ENCODE measurements at places on chromosomes 6 and 20. TPM values are rescaled to one million over a fixed set of nuclear protein-coding genes. Genes with fewer than 3 reads are reported as not detected.

- DNase-seq, result peak; percentile 29
These were observed at the start of gene HLA-B for GRCh38 chr6:31356946-31357466. HLA-B (minus strand) TSS chr6:31357179; CDS start chr6:31357158, 21 bp downstream.

GRCh38 chr6:108640104-108640503, 79.4 kb downstream of the FOXO3 start:
- no peak for DNase-seq

- DNase-seq, result no peak
These were observed 8.8 kb upstream of the MYT1 start for GRCh38 chr20:64155258-64156135.

GRCh38 chr20:11686820-11687543, 230.7 kb upstream of the BTBD3 start:
- DNase-seq, result no peak

- no peak for DNase-seq
These were observed 114.5 kb upstream of the SCGN start for GRCh38 chr6:25537349-25538018.

Gene MYCT1
- total RNA-seq, result 25.1 TPM

- no peak for DNase-seq
These were observed 27.1 kb downstream of the PRND start for GRCh38 chr20:4748847-4749246.

DNA sequence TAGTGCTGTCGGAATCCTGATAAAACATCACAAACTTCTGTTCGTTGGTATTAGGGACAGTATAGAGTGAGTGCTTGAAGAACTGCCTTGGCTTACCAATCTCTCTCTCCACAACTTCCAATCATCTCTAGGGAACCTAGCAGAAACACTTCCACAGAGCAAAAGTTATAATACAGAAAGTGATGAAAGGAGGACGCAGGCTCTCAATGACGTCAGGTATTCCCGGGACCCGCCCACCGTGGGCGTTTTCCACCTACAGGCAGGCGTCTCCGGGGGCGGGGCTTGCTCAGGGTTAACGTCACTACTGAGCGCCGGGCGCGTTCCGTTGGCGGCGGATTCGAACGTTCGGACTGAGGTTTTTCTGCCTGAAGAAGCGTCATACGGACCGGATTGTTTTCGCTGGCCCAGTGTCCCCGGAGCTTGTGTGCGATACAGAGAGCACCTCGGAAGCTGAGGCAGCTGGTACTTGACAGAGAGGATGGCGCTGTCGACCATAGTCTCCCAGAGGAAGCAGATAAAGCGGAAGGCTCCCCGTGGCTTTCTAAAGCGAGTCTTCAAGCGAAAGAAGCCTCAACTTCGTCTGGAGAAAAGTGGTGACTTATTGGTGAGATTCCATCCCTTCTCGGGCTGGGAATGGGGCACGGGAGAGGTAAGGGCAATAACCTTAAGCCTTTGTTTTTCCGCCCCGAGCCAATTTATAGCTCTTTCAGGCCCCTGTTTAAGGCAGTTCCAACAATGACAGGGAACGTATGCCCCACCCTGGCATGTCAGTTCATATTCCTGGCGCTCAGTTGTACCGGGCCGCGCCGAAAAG, at the start of gene CENPW:
TSS of gene CENPW (plus strand) at position 320 of the 814 bp plus-strand sequence. CDS start at position 479, 159 bp downstream.
- peak; percentile 85 for DNase-seq

- DNase-seq, result peak; percentile 23
These were observed 1.3 kb downstream of the HINT3 start for GRCh38 chr6:125957845-125958244.

Gene OPRM1
- 1.2 TPM for total RNA-seq

Gene LPA
- 4.0 TPM for total RNA-seq

- DNase-seq, result no peak
These were observed 62.3 kb upstream of the KCNQ5 start for GRCh38 chr6:72559555-72559954.

GRCh38 chr20:9054176-9054575, 14.7 kb upstream of the PLCB4 start:
- DNase-seq, result no peak

Gene ROMO1
- total RNA-seq, result 78.8 TPM

Gene SLC22A3
- total RNA-seq, result 11.0 TPM

DNA sequence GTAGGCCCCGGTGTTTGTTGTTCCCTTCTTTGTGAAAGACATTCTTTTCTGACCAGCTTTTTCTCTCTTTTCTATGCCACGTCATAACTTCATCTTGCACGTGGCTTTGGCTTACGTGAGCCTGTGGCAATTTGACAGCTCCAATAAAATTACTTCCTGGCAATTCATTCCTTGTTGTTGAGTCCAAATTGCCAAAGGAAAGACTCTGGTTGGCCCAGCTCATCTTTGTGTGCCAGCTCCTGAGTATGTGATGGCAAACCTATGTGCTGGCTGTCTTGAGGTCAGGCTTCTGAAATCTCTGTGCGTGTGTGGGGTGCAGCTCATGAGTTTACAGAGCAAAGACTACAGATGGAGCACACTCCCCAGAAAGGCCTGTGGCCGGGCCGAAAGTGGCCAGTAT, 272.5 kb upstream of the SGK1 start:
- DNase-seq, result no peak

DNA sequence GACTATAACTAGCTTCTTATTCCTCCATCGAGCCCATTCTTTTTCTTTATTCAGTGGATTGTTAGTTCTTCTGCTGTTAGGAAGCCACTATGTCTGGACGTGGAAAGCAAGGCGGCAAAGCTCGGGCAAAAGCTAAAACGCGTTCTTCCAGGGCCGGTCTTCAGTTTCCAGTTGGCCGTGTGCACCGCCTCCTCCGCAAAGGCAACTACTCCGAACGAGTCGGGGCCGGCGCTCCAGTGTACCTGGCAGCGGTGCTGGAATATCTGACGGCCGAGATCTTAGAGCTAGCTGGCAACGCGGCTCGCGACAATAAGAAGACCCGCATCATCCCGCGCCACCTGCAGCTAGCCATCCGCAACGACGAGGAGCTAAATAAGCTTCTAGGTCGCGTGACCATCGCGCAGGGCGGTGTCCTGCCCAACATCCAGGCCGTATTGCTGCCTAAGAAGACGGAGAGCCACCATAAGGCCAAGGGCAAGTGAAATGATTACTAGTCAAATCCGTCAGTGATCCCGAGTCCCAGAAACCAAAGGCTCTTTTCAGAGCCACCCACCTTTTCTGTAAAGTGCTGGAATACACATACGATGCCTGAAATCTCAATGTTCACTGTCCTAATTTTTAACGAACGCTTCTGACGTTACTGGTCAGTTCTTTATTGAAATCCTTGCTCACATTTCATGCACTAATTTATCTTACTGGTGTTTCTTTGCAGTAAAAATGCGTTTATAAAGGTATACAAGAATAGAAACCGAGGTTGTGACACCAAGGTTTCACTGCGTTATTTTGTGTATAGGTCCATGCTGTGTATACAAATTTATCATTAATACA, 129.9 kb downstream of the HFE start:
- DNase-seq, result no peak

- no peak for DNase-seq
These were observed 248.0 kb upstream of the QKI start for GRCh38 chr6:163166507-163166906.

DNA sequence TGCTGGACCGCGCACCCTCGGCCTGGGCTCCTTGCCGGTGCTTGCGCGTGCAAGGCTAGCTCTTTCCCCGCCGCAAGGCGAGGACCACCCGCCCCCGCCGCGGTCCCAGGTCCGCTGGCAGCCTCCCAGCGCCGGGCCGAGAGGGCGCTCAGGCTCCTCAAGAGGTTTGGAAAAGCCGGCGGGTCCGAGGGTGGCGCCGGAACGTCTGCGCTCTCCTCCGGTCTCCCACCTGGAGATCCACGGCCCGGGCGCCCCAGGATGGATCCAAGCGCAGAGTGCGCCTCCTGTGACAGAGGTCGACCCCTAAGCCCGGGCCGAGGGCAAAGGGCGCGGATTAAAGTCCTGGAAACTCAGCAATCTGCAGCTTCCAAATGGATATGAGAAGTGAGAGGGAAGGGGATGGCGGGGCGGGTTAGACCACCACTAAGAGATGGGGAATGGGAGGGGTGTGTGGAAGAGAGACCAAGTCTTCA, 575 bp upstream of the MICAL1 start:
- no peak for DNase-seq

DNA sequence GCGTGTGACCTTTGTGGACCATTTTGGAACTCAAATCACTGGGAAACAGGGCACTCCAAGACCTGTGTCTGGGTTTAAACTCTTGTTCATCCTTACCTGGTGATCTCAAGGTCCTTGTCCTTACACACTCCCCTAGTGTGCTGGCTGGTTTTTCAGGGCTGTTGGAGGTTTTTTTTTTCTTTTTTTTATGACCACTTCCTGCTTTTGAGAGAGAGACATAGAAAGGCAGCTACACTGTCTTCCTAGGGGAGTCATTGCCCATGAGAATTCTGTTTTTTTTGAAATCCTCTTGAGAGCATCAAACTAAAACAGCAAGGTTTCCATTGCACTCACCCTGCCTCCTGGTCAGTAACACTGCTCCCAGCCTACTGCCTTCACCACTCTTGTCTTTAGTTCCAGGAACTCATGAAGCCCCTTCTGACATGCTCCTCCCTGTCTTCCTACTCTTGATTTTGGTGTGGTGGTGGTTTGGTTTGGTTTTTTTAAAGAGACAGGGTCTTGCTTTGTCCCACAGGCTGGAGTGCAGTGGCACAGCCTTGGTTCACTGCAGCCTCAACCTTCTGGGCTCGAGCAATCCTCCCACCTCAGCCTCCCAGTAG, 28.6 kb downstream of the PRPH2 start:
- no peak for DNase-seq

- no peak for DNase-seq
These were observed 353.3 kb upstream of the CNR1 start for GRCh38 chr6:88519301-88520016.

DNA sequence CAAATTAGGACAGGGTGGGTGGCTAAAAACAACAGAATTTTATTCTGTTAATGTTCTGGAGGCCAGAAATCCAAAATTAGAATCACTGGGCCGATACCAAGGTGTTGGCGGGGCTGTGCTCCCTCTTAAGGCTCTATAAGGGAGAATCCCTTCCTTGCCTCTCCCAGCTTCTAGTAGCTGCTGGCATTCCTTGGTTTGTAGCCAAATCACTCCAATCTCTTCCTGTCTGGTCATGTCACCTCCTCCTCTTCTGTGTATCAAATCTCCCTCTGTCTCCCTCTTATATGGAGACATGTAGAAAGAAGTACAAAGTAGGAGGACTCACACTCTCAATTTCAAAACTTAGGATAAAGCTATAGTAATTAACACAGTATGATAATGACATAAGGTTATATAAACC, 102.9 kb upstream of the SIRPA start:
- no peak for DNase-seq

GRCh38 chr20:37895166-37895565, 7.8 kb upstream of the VSTM2L start:
- no peak for DNase-seq

DNA sequence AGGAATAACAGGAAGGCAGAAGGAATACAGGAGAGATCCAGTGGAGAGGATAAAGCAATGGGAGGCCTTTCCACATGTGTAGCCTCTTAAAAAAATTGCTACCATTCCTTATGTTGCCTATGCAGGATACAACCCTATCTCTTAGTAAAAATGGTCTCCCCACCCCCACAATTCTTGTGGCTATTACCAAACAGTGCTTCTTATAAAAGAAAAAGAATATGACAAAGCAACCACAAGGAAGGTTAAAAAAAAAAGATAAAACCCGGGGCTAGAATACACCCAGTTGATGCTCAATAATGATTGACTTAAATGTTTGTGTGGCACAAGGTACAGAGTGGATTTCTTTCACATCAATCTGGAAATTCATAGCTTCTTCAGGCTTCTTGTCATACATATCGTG, 250.9 kb downstream of the HIVEP2 start:
- no peak for DNase-seq

DNA sequence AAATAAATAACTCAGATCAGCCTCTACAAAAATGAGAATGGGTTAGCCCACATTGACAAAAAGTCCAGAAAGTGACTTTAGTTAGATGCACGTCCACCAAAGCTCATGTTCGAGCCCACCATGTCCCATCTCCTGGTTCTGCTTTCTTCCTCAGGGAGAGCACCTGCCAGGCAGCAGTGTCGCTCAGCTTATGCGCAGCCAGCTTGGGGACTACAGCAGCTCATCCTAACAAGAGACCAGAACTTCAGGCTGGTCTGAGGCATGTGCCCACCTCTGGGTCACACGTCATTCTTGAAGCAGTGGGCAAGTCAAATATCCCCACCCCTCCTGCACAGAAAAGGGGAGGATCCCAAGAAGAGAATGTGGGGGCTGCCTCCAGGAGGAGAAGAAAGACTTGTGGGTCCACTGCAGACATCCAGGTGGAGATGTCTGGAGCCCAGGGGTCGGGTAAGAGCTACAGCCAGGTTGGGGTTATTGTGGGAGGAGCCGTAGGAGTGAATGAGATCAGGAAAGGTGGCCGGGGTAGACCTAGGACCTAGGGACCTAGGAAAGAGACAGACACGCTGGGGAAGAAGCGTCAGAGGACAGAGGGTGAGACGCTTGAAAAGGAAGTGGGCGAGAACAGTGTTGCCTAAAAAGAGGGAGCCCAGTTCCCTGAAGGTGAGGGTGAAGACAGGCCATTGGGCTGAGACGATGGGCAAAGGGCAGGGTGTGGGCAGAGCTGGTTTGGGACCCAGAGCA, 52.5 kb downstream of the SSR1 start:
- no peak for DNase-seq

GRCh38 chr20:1912053-1912452, 16.8 kb downstream of the SIRPA start:
- no peak for DNase-seq

Gene COL9A3
- 101 TPM for total RNA-seq

DNA sequence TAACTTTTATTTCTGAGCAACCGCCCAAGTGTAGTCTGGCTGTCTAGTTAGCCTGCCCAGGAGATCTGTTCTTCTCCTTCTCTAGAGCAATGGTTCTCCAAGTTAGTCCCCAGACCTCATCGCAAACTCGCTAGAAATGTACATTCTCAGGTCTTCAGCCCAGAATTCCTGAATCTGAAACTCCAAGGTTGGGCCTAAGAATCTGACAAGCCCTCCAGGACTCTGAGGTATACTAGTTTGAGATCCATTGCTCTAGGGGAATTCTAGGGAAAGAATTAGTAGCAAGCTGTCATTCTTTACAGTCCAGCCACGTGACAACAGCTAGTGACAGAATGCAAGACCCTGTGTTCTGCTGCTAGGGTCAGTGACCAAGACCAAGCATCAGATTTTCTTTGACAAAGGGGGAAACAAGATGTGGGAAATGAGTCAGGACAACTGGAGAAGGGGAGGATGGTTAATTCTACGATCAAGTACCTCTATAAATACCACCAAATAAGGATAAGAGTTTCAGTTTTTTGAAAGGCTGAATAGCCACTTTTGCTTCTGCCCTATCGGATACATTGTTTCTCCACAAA, 5.8 kb downstream of the UBE2V1 start:
- DNase-seq, result no peak

DNA sequence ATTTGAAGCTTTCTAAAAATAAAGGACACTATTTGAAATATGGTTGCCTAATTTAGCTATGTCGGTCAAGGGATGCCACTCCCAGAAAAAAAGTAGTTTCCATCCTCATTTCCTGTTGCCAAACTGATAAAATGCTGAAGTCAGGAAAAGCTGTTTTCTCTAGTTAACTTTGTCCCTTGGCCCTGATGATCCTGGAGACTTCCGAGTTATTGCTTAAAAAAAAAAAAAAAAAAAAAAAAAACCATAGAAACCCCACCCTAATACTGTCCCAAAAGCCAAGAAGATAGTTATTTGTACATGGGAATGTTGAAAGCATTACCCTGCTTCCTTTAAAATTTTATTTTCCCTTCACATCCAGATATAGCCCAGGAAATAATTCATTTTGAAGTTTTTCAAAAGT, 236.7 kb downstream of the SOD2 start:
- DNase-seq, result no peak

Gene SLC22A7
- total RNA-seq, result not detected

Gene PLN
- 178 TPM for total RNA-seq

Gene APCDD1L
- 3.9 TPM for total RNA-seq

- DNase-seq, result no peak
These were observed 109.2 kb upstream of the MCHR2 start for GRCh38 chr6:100103194-100103593.

Data from urinary bladder (tissue), 4 donors.